ENCODE measurements at places on chromosomes 1 and 21.

GRCh38 chr1:166354406-166354805 is 187.6 kb upstream of the FAM78B start:
- DNase-seq, result no peak

DNA sequence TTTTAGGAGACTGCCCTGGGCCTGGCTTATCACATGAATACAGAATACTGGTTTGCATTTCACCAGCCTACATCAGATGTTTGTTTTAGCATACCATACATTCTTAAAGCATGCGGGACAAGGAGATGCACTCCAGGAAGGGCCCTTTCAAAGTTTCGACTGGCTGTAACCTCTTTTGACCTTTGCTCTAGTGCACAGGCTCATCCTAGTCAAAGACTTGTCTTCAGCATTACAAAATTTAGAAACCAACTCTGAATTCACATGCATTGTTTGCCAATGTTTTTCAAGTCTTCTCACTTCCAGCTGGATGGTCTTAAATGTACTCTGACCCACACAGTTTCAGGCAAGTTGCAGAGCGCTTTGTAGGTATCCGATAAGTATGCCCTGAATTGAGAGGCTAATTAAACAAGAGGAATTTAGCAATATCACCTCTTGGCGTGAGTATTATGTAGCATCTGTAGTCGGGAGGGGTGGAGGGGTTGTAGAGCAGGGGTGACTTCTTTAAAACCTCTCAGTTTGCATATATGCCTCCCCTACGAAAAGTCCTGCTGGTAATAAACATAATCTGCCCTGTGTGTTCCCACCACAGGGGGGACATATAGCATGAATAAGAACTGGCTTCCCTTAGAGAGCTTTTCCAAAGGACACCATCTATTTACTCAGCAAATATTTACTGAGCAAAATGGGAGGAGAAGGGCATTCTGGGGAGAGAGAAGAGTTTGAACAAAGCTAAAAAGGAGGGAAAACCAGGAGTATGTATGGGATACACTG is 24.4 kb upstream of the AHCYL1 start:
- peak; percentile 82 for DNase-seq

DNA sequence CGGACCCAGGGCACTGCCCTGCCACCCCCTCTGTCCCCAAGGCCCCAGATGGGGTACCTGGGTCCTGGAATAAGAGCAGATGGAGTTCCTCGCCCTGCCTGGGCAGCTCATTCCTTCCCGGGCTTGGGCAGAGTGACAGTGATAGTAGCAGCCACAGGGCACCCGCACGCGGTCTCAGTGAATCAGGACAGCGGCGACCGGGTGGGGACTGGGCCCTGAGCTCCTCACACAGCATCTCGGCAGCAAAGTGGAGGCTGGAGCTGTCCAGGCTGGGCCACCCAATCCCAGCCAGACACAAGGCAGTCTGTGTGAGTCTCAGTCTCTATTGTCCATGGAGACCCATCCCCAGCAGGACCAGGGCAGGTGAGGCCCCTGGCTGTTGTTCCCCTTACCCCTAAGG is 37.4 kb upstream of the CCDC27 start:
- DNase-seq, result no peak

- no peak for DNase-seq
These were observed 433 bp downstream of the TIMM17A start for GRCh38 chr1:201955729-201956143.

DNA sequence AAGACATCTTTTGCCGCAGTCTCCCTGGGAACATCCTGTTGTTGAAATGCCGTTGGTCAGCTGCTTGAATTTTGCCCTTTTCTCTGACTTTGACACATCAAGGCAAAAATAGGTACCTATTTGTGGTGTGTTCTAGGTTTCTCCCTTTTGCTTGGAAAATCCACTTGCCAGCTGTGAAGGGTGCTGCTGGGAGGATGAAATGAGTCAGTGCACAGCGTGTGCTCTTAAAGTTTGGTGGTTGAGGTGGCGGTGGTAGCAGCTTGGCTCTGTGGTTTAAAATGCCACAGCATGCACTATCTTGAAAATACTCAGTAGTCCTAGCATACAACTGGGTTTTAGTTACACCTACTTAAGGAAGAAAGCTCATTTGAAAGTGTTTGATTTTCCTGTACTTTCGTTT is 183.8 kb downstream of the DHRS3 start:
- DNase-seq, result no peak

- peak; percentile 28 for DNase-seq
These were observed 54.7 kb downstream of the MEF2D start for GRCh38 chr1:156445789-156446263.

DNA sequence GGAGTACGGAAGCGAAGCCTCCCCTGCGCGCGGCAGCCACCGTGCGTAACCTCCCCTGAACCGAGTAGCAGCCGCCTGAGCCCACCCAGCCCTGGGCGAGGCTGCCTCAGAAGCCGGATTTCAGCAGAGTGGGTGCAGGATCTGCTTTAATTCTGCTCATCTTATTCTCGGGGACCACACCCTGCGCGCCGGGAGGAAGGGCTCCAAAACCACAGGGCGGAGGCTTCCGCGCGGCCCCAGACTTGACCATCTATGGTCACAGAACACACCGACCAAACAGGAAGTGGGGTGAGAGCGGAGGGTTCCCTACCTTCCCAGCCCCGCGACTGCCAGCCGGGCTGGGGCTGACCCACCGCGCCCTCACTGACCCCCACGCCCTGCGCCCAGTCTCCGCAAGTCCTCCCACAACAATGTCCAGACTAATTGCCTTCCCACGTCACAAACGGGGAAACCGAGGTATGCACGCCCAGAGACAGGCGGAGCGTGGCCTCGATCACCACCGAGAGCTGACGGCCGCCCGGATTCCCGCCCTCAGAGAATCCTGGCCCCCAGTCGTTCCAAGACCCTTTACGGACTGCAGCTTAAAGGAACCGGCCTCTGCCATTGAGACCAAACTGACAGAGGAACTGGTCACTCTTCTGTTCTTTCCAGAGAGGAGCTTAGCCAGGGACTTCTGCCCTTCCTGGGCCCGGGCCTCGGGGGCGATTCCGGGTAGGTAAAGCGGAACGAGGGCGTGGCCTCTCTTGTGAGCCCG is 595 bp upstream of the CAP1 start:
- no peak for DNase-seq

DNA sequence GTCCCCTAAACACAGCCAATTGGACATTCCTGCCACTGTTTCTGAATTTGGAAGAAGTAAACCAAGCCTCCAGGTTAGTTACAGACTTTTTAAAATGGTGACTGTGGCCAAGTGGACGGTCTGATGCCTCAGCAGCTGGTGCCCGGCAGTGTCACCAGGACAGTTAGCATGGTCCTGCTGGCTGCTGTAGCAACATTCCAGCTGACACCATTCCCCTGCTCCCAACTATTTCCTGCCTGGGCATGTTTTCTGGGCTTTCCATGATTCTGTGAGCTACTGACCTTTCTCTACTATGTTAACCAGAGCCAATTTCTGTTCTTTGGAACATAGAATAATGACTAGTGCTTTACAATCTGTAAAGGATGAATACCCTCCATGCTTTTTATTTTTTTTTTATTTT is 95.0 kb downstream of the TLR5 start:
- DNase-seq, result no peak

DNA sequence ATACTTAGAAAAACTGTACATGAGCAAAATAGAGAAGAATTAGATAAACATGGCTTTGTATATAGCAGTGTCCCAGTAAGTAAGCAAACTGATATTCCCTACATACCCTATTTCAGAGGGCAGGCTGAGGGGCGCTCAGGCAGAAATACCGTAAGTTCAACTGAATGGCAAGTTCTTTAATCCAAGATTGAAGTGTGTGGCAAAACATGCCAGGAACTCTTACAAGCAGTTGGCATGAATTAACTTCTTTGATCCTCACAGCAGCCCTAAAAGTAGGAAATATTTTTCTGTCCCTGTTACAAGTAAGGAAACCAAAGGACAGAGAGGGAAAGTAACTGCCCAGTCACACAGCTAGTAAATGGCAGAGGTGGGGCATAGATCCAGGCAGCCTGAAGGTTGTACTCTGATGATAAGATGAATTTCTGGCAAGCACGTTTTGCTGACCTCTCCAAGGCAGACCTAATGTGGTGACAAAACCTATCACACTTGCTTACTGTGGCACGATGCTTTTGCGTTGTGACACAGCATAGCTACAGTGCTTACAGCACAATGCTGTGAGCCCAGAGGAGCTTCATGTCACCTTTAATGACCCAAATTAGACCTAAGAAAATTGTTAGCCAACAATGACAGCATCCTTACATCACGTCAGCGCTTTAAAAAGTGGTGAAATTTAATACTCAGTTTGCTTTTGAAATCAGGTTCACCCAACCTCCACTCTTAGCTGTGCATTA is 35.0 kb upstream of the THEM4 start:
- DNase-seq, result no peak

DNA sequence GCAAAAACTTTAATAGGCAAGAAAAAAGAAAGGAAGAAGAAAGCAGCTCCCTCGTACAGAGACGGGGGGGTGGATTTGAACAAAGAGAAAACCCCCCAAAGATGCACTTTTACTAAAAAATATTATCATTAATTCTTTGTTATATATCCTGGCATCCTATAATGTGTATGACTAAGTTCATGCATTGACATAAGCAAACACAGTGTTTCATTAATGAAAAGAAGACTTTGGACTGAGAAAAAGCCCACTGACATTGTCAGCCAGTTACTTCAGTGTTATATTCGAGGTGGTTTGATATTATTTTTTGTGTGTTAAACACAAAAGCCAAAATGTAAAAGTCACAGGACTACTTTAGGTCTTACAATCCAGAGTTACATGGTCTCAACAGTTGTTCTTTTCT is 110.1 kb upstream of the DPYD start:
- DNase-seq, result no peak

DNA sequence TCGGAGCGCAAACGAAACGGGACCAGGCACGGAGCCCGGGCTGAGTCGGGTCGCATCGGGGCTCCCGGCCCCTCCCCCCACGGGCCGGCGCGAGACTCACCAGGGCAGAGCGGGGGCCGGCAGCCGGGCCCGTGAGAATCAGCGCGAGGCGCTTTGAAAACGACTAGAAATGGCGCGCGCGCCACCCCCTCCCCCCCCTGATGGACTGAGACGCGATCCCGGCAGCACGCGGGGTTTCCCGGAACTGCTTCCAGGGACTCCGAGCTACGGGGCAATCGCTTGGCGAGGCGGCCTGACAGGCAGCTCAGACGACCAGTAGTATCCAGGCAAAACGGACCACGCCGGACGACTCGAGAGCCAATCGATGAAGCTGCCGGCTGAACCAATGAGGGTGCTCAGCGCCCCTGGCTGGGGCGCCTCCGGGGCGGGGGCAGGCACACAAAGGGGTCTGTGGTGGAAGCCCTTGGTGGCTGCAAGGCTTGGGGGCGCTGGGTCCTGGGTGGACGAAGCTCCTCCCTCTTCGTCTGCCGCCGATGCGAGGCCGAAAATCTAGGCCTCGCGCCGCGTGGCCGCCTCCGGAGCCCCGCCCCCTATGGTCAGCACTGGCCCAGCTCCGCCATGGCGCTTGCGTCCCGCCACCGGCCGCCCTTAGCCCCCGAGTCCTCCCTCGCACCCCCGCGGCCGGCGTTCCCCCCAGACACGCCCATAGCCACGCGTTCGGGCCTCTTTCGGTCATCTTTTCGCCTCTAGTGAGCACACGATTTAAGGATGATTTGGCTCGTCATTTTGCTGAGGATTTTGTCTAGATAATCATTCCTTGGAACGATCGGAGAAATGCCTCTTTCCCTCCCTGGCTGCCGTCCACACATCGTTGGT is at the start of gene HNRNPR:
HNRNPR (minus strand) TSS at position 174 of the 876 bp plus-strand sequence. CDS start 3,276 bp downstream, outside the sequence.
- peak; percentile 94 for DNase-seq

DNA sequence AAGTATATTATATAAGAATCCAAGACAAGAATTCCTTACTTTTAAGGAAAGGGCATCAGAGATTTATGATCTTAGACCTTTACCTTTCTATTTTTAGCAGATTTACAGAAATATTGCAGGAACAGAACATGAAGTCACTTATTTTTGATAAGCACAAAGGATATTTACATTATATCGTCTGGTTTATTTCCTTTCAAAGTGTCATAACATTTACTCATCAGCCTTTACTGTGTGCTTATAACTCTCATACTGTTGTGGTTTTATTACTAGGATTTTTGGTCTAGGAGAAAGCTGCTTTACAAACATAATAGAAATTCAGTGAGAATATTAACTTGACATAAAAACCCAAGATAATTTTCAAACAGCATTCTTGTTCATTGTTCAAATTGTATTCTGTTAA is 47.6 kb downstream of the APP start:
- no peak for DNase-seq

DNA sequence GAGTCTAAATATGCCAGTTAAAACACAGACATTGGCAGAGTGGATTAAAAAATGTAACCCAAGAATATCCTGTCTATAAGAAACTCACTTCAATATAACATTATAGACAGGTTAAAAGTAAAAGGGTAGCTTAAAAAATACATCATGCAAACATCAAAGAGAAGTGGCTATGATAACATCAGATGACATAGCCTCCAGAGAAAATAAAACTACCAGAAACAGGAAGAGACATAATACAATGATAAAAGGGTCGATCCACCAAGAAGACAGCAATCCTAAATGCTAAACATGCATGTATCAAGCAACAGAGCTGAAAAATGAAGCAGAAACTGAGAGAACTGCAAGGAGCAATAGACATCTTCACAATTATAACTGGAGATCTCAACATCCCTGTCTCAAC is 190.2 kb upstream of the NR5A2 start:
- DNase-seq, result no peak

DNA sequence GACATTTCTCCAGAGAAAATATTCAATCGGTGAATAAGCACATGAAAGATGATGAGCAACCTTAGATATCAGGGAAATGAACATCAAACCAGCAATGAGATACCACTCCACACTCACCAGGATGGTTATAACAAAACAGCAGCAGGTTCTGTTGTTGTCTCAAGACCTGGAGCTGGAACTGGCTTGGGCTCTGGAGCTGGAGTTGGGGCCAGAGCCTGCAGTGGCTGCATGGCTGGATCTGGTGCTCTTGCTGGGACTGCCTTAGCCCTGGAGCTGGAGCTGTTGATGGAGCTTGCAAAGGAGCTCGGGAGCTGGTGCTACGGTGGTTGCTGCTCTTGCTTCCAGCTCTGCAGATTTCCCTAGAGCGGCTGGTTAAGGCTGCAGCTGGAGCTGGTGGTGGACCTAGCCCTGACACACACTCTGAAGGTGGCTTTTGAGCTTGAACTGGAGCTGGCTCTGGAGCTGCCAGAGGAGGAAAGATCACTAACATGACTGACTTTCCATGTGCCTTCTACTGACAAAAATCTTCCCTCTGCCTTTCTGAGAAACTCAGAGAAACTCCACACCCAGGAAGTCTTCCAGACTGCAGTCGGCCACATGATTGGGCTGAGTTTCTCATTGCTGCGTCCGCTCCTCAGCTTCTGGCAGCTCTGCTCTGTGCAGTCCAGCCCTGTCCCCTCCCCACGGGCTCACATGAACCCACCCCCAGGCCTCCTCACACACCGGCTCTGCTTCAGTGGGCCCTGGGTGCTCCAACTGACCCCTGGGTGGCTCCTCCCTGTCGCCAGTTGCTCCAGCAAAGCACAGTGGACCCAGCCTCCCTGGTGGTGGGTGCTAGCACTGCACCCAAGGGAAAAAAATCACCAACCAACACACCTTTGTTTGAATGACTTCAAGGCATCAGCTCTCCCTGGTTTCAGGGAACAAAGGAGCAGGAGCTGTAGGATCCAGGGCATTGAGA is 139.1 kb upstream of the FMN2 start:
- no peak for DNase-seq
